ENCODE measurements at places on chromosomes 6 and 20. TPM values are rescaled to one million over a fixed set of nuclear protein-coding genes. Genes with fewer than 3 reads are reported as not detected.

Gene MEA1
- 126 TPM for polyA plus RNA-seq

Gene GTSF1L
- not detected for polyA plus RNA-seq

Gene DOP1A
- 6.0 TPM for polyA plus RNA-seq

Gene HNF4A
- polyA plus RNA-seq: not detected

Gene RCAN2
- polyA plus RNA-seq: 1.8 TPM

Gene SFTA2
- polyA plus RNA-seq: not detected

Gene GNAS-AS1
- 0.90 TPM for polyA plus RNA-seq

Gene CYP21A2
- 0.10 TPM for polyA plus RNA-seq

Gene TTK
- 7.5 TPM for polyA plus RNA-seq

Gene GJE1
- polyA plus RNA-seq: not detected

Gene PRDM1
- polyA plus RNA-seq: 3.9 TPM

Gene CD109
- polyA plus RNA-seq: 3.6 TPM

Gene DOK5
- polyA plus RNA-seq: 2.8 TPM

Gene EMILIN3
- 0.16 TPM for polyA plus RNA-seq

Gene SIGLEC1
- not detected for polyA plus RNA-seq

Gene RAD21L1
- not detected for polyA plus RNA-seq

Gene ASIP
- not detected for polyA plus RNA-seq

Gene PTK6
- polyA plus RNA-seq: 0.07 TPM

Gene SULF2
- 0.77 TPM for polyA plus RNA-seq

Gene MEI4
- not detected for polyA plus RNA-seq

All from IMR-90 (cell line).